ENCODE measurements at places on chromosomes 7 and 10. TPM values are rescaled to one million over a fixed set of nuclear protein-coding genes. Genes with fewer than 3 reads are reported as not detected.
A peak's percentile ranks its signal among the peaks of the same experiment; 100 is the strongest.

Gene TUBB8
- total RNA-seq = not detected

Gene FGFR2
- total RNA-seq = 34.2 TPM

Gene FAM25G
- total RNA-seq = not detected

Gene FAM241B
- total RNA-seq = 13.9 TPM

Gene PKD2L1
- total RNA-seq = not detected

Gene NRAP
- total RNA-seq = not detected

Gene ACSM6
- not detected for total RNA-seq

Gene SLC18A3
- under 0.01 TPM for total RNA-seq

Gene INSYN2A
- 15.9 TPM for total RNA-seq

Gene NEUROG3
- not detected for total RNA-seq

Gene ARHGEF35
- 0.82 TPM for total RNA-seq

- DNase-seq = no peak
Measured at GRCh38 chr10:15624401-15625196, 95.1 kb downstream of the ITGA8 start.

- no peak for DNase-seq
Measured at GRCh38 chr10:48469516-48470020, 135.3 kb downstream of the ARHGAP22 start.

DNA sequence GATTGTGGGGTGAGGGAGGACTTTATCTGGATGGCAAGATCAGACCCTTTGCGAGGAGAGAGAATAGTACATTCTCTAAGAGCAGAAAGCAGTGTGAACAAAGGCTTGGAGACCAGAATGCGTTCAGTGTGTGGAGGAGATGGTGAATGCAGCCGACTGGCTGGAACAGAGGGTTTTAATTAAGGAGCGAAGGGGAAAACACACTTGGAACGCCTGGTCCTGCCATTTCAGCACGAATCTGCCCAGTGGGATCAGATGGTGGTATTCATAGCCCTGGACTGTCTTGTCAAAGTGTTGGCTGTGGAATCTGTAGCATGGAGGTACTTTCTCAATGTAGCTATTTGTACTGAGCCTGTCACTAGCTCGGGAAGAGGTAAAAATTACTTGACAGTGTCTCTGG, 260.9 kb downstream of the SLC25A13 start:
- no peak for DNase-seq

DNA sequence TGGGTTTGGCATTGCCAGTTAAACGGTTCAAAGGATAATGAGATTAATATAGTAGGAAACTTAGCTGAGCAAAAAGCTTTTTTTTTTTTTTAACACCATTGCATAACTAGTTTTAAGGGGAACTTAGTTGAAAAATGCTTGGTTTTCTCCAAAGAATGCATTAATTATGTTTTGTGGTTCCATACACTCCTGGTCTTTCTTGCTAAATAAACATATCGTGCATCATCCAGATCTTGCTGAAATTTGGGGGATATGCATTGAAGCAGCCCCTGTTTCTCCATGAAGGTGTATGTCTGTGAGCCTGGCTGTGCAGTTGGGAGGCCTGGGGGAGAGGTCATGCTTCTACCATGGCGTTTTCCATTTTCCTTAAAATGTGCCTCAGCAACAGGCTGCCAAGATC, 558.2 kb upstream of the GALNT17 start:
- no peak for DNase-seq

- DNase-seq = no peak
Measured at GRCh38 chr7:101902680-101903514, 85.5 kb downstream of the CUX1 start.

GRCh38 chr7:98802781-98803110, 67.1 kb downstream of the TMEM130 start:
- DNase-seq = no peak

DNA sequence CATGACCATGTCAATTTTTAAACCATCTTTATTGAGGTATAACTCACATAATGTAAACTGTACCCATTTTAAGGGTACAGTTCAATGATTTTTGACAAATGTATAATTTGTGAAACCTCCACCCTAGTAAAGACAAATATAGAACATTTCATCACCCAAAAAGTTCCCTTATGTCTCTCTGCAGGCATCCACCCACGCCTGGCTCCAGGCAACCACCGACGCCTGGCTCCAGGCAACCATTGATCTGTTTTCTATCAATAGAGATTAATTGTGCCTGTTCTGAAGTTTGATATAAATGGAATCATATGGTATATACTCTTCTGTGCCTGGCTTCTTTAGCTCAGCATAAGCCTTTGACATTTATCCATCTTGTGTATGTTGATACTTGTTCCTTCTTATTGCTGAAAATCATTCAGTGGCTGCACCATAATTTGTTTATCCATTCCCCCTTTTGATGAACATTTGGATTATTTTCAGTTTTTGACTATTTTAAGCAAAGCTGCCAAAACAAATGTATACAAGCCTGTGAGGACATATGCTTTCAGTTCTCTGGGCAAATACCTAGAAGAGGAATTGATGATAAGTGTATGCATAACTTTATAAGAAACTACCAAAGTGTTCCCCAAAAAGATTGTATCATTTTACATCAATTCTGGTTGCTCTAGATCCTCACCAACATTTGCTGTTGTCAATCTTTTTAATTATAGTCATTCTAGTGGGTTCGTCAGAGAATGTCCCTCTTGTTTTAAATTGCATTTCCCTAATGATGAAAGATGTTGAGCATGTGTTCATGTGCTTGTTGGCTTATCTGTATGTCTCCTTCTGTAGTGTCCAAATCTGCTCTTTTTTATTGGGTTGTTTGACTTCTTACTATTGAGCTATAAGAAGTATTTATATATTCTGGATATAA, 55.7 kb upstream of the HECTD2 start:
- DNase-seq = no peak

- no peak for DNase-seq
Measured at GRCh38 chr7:17646253-17646956, 293.9 kb downstream of the SNX13 start.

- DNase-seq = no peak
Measured at GRCh38 chr7:99021941-99022560, 121.9 kb downstream of the SMURF1 start.

DNA sequence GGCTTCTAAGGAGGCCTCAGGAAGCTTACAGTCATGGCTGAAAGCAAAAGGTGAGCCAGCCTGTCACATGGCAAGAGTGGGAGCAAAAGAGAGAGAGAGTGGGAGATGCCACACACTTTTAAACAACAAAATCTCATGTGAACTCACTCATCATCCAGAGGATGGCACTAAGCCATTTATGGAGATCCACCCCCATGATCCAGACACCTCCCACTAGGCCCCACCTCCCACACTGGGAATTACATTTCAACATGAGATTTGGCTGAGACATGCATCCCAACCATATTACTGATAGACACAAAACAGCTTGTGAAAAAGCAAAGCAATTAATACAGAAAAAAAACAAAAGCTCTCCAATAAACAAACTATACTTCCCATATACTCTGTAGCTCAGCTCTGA, 210.3 kb downstream of the GALNT17 start:
- DNase-seq = no peak

GRCh38 chr10:97757471-97757870, 14.3 kb downstream of the SFRP5 start:
- no peak for DNase-seq

GRCh38 chr7:135320268-135320667, 86.6 kb downstream of the STRA8 start:
- peak; percentile 45 for DNase-seq

- no peak for DNase-seq
Measured at GRCh38 chr10:124289851-124290795, 128.6 kb downstream of the OAT start.

DNA sequence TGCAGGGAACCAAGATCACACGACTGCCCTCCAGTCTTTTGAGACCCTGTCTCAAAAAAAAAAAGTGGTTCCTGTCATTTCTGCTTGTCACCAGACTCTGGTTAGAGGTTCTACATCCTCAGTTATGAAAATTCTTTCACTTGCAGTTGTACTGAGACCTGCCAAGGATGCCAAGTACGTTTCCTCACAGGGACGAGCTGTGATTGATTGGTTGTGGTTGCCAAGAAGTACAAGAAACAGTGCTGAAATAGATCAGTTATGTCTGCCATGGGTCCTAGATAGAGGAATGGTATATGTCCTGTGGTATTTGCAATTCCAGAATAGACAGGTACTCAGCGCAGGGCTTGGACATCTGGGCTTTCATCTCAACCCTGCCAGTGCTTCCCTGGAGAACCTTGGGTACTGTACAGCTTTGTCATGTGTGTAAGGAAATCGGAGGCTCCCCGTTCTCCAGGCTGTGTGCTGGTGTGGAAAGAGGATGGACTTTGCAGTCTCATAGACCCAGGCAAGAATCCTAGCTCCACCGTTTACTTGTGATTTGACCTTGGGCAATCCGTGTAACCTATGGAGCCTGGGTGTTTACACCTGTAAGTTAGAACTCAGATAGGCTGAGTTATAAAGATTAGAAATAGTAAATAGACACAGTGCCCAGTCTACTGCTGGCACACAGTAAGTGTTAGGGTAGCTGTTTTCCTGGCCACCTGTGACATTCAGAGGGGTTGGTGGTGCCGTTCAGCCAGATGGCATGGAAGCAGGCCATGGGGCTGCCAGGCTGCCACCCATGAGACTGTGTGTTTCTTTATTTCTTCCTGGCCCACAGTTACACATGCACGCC, 53.0 kb downstream of the COL13A1 start:
- no peak for DNase-seq

- DNase-seq = no peak
Measured at GRCh38 chr10:79488336-79488735, 24.0 kb upstream of the EIF5AL1 start.

DNA sequence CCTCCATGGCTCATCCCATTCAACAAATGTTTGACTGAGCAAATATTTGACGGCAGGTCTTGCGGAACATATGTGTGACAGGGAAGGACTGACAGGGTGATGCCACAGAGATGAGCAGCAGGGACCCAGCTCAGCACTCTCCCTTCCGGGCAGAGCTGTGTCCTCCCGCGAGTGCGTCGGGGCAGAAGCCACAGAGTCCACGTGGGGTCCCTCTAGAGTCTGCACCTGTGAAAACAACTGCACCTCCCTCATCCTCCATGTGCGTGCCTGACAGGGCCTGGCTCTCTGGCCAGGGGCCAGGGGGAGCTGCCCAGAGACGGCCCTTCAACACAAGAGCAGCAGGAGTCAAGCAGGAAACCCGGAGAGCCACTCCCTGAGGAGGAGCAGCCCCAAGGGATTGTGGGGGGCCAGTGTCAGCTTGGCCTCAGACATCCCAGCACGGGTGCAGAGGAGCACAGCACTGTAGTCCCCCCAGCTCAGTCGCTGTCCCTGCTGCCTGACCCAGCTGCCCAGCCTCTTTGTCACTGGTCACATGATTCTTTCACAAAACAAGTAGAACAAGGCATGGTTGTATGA, 83.6 kb upstream of the TMEM72 start:
- DNase-seq = no peak

DNA sequence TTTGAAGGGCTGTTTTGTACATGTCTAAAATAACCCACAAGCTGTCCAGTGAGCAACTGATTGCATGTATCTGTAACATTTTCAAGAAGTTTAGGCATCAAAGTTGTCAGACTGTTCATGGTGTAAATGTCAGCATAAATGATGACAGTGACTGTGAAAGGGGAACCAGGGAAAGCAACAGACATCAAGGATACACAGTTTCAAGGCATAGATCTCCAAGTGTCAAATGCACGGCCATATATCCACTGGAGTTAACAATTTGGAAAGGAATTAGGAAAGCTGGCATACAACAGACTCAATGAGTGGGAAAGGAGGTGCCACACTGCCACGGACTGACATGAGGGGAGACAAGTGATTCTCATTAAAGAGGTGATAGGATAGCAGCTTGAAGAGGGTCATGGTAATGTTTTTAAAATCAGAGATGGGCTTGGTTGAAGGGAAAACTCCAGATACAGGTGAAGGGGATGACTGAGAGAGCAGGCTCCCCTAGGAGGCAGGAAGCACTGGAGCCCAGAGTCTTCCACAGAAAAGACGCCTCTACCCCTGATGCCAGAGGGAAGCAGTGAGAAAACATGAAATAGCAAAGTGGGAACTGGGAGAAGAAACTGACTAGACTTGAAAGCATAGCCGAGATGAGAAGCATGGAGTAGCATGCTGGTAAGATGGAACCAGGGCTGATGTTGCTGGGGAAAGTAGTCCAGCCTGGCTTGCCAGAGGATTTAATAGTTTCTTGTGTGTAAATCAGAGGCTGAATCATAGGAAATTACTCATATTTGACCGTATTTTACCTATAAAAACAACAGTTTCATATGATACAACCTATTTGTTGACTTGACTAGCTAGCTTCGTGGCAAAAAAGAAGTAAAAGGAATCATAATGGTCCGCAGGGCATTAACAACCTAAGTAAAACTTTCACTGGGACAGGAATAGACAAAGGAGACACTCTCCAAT, 18.6 kb downstream of the NSMCE4A start:
- DNase-seq = no peak

DNA sequence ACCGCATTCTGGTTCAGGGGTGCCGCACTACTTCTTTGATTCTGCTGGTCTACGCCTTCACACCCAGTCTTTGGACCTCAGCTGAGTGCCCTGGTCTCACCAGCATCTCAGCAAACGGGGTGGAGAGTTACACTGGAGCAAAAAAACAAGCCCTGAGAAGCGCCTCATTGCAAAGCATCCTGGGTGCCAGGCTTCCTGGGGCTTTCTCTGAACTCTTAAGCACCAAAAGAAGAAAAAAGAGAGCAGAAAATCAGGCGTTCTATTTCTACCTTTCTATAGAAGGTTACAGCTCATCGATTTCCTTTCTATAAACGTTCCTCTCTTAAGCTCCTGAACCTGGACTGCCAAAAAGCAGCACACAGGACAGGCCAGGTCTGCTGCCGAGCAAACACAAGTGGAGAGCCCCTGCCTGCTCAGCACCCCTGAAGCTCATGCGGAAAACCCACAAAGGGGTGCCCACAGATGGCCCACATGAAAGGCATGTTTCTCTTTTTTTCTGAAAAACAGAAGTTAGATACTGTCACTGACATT, 217.9 kb downstream of the SFMBT2 start:
- no peak for DNase-seq

GRCh38 chr7:157843336-157844140, 506.7 kb downstream of the DNAJB6 start:
- no peak for DNase-seq

- DNase-seq = no peak
Measured at GRCh38 chr7:117146059-117146458, 176.8 kb downstream of the WNT2 start.

GRCh38 chr10:100618632-100619255, 83.0 kb downstream of the HIF1AN start:
- DNase-seq = no peak
